ENCODE measurements at places on chromosomes 3 and 15.

- no peak for DNase-seq
Measured at GRCh38 chr15:68674975-68675374, 96.2 kb downstream of the CORO2B start.

GRCh38 chr15:74735305-74735704, 10.0 kb upstream of the CYP1A1 start:
- DNase-seq, result no peak

- DNase-seq, result no peak
Measured at GRCh38 chr15:78234515-78235040, at the start of gene ACSBG1. Gene ACSBG1 (minus strand): TSS chr15:78234565. CDS start chr15:78234501, 64 bp downstream.

DNA sequence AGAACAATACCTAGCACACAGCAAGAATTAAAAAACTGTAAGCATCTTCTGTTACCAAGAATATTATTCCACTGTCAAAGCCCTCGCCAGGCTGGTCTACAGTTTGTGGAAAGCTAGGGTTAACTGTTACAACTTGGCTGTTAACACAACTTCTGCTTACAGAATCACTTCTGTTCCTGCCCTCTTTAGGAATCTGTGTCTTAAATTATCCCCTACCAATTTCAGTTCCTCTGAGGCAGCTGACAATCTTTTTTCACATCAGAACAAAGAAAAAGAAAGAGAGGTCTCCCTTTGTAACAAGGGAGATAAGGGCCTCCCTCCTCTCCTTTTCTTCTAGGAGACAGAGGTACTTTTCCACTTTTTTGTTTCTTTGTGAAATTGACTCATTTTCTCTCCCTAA, 188.9 kb downstream of the FMN1 start:
- DNase-seq, result no peak

DNA sequence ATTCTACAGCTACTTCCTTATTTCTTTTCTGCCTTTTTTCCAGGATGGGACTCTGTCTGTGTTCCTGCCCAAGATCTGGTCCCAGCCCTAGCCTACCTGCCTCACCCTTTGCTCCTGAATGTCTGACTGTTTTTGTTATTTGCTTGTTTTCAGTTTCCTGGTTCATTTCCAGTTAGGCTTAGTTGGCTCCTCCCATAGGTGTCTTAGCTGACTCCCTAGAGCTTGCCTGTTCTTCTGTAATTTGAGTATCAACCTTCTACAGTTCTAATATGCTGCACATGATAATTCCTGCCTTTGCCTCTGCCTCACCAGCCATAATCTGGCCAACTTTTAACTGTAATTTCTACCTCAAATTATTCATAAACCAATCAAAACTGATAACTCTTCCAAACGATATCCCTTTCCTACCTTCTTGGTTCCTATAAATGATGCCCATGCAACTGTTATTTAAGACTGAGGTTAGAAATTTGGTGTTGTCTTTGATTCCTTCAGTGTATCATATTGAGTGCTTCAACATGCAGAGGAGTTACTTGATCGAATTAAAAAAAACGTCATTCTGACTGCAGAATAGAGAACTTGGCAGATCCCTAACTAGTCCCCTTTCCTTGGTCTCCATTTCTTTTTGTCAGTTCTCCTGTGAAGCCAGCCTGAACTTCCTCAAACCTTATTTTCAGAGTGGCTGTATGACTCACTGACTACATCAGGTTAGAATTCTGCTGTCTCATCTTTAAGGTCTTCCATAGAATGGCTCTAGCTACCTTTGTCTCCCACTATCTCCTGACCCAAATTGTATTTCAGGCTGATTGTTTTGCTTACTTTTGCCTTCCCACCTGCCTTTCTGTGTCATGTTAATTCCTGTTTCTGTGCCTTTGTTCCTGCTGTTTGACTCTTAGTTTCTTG, 8.4 kb downstream of the GOLM2 start:
- DNase-seq, result peak; percentile 30
